ENCODE measurements at places on chromosomes 5 and 9.

DNA sequence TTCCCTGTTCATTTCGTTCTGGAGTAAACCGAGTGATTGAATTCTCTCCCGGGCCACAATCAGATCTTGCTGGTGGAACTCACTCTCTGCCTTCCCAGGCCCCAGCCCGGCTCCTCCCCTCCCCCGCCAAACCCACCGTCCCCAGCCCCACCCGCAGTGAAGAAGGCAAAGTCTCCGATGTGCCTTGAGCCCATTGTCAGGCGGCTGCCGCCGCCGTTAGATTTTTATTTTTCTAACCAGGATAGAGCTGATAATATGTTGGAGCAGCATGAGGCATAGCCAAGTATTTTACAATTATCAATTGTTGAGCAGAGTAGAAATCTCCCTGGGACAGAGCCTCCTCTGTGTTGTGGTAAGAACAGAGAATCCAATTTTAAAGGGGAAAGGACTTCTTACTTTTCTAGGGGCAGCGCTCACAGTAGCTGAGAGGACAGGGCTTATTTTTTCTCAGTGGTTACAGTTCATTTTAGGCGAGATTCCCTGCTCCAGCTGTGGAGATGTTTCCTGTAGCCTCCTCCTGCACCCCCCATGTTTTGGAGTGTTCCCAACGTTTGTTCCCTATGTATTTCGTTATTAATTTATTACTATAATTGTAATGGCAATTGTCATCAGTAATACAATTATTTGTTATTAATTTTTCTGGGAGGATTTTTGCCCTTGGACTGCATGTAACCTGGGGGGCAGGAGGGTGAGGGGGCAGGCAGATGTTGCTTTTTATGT is 1.3 kb downstream of the PSAT1 start:
- DNase-seq: no peak

GRCh38 chr5:58076483-58077257 is 383.2 kb downstream of the PLK2 start:
- no peak for DNase-seq

DNA sequence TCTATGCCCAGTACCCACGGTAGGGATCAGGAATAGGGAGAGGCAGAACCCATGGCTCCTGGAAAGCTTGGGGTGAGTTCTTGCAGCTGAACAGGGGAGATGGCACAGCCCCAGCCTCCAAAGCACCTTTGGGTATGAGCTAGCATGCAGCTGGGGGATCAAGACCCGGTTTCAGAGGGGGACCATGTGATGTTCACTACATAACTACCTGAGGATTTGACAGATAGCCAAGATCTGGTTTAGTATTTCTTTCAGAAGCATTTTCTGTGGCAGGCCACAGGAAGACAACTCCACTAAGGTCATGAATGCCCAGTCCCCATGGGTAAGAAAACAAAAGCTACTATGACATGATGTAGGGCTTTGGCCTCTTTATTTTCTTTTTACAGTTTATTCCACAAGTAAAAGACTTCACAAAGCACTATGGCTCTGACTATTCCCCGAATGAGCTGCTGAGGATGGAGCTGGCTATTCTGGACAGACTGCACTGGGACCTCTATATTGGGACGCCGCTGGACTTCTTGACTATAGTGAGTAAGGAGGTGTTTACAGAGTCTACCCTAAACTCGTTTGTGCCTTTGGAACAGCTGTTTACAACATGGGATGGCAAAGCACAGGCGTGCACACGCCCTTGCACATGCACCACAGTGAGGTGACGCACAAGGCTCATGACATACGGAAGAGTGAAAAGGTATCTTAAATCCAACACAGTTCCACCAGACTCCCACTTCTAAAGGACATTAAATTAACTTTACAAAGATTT is 3.4 kb downstream of the CCNI2 start:
- no peak for DNase-seq

DNA sequence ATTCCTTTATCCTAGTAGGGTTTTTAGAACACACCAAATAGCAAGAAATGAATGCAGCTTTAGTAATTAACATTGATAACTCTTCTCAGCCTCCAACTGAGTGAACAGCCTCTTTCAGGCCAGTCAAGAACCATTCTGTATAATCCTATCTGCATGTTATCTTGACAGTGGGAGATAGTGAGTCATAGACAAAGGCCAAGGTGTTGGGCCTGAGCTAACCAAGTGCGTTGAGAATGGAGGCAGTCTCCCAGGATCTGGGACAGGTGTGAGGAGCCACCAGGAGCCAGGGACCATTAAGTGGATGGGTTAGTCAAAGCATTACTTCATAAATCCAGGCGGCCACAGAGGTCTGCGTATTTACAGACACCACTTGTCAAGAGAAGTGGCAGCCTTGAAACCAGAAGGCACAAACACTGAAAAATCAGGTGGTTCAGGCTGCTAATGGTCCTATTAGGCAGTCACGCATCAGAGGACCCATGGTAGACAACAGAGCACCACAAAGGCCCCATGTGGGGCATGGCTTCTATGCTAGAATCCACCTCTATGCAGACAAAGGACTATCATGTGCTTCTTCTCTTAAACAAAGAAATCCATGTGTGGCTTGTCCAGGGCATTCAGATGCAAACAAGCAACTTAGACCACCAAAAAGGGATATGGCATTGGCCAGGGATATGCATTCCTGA is 409.7 kb upstream of the PIK3R1 start:
- DNase-seq: no peak

- no peak for DNase-seq
Observed at GRCh38 chr5:68264024-68264956, 48.7 kb downstream of the PIK3R1 start.

DNA sequence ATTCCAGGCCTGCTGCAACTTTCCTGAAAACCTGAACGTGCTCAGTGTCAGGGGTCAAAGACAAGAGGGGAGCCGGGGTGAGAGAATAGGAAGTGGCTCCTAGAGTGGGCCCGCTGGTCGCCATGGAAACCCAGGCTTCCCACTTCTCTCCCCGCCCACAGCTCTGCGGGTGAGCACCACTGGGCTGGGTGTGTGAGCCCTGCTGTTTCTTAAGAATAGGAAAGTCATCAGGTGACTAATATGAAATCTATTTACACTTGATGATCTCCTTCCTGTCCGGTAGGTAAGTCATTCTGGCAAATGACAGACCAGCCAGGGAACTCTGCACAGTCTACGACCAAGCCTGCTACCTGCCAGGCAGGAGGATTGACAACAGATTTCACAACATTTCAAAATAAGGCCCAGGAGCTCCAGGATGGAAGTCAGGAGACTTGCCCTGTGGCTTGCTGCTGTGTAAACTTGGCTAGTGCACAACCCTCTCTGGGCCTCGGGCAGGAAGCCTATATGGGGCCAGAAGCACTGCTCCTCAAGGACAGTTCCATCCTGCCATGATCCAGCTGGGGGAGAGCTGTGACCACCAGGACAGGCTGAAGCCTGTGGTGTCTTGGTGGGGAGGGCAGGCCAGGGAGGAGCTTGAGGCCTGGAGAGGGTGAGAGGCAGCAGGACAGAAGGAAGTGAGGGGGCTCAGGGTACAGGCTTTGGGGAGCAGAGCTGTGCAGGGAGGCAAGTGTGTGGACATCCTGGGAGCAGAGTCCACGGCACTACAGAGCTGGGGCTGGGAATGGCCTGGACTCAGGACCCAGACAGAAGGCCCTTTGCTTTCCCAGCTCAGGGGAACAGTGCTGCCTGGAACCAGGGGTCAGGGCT is 60.6 kb downstream of the SHB start:
- DNase-seq: peak; percentile 76

GRCh38 chr9:4108754-4109465 is 191.0 kb downstream of the GLIS3 start:
- DNase-seq: no peak

DNA sequence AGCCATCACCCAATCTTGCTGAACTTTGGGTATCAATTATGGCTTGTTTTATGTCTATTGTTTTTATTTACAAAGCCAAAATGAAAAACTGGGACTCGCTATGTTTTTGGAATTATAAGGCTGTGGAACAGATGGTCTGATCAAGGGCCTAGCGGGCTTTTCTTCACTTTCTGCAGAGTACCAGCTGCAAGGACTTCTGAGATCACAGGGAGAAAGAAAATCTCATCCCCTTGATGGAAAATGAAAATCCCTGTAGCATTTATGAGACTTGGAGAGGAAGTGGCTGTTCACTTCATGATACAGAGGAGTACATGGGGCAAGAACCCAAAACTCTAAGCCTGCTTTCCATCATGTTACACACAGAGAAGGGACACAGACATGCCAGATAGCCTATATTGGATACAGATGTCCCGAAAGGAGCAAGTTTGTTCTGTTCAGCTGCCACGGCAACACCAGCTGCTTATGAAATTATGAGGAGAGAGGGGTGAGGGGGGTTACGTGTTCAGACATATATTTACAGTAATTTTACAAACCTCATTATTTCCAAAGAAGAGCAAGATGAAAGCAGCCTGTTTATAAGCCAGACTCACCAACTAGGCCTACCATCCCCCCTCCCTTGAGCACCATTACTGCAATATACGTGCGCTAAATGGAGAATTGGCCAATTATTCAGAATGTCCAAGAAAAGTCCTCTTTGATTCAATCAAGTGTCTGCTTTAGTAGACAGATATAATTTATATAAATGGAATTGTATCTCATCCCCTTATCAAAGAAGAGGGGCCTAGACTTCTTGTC is 220.0 kb downstream of the MARCHF11 start:
- DNase-seq: no peak

DNA sequence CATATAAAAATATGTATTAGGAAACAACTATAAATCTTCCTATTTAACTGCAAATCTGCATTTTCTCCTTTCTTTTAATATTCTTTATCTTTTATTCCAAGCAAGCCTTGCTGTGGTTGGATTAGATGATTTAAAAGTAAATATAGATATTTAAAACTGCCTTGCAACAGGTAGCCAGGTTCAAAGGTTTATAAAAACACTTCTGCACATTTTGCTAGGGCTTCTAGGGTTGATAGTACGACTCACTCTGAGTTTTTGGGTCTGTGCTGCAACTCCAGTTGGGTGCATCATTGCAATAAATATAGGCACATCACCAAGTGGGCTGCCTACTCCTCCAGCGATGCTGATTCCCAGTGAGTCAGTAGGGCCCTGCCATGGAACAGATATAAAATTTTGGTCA is 167.7 kb downstream of the MPDZ start:
- no peak for DNase-seq

DNA sequence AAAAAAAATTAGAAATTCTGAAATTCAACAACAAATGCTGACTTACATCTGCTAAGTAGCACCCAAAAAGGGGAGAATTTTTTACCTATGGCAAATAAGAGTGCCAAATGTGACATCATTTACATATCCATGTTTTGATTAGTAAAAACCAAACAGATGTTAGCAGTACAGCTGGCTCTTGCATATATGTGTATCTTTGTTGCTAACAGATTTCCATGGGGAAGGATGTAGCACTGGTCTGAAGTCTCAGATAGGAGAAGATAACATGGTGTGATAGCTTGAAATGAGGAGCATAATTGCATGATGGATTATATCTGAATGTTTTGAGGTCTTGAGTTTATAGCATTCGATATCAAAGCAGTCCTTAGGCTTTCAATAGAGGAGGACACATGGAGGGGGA is 17.5 kb downstream of the PIK3R1 start:
- DNase-seq: no peak

- DNase-seq: no peak
Observed at GRCh38 chr5:104199771-104200170, 637.2 kb upstream of the NUDT12 start.

- DNase-seq: no peak
Observed at GRCh38 chr5:138580777-138581176, 5.6 kb upstream of the HSPA9 start.

GRCh38 chr9:136119061-136119882 is 597 bp upstream of the TMEM250 start:
- DNase-seq: no peak

DNA sequence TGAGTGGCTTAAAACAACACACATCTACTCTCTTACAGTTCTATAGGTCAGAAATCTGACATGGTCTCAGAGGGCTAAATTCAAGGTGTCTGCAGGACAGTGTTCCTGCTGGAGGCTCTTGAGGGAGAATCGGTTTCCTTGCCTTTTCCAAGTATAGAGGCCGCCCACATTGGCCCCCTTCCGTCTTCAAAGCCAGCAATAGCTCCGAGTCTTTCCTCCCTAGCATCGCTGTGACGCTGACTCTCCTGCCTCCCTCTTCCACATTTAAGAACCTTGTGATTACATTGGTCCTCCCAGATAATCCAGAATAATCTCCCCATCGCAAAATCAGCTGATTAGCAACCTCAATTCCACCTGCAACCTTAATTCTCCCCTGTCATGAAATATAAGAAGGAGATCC is 81.3 kb upstream of the IER5L start:
- DNase-seq: no peak

GRCh38 chr5:161288071-161288470 is 258.5 kb downstream of the GABRB2 start:
- no peak for DNase-seq

DNA sequence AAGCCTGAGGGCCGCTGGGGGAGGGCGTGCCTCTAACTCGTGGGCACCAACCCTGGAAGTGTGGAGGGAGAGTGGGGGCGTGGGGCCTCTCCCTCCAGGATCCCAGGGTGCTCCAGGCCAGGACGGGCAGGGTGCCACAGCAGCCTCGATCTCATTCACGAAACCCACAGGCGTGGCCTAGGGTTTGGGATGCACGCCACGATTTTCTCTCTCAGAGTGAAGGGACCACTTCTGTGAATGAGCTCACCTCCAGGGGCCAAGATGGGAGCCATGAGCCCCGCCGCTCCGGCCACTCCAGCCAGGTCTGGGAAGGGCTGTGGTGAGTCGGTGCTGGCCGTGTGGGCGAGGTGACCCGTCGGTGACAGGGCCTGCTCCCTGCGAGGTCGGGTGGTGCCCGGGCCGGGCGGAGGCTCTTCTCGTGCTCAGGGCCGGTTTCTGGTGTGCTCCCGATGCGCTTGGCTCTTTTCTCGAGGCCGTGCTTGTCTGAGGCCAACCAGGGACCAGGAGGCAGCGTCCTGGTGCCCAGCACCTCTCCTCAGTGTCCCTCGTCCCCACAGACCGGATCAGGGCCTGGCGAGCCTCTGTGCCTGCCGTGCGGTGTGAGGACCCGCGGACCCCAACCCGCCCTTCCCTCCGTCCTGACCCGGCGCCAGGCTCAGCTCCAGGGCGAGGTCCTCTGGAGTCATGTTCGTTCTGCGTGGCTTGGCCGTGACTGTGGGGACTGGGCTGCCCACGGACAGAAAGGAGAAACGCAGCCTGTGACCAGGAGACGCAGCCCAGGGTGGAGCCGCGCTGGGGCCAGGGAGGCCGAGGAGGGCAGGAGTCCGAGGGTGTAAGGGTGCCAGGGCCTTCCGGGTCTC is 31.0 kb downstream of the TPPP start:
- no peak for DNase-seq
